NCI-H69 (cell line): ENCODE measurements at places on chromosomes 6 and 20.
A peak's percentile ranks its signal among the peaks of the same experiment; 100 is the strongest.

GRCh38 chr20:16970776-16971175, 222.6 kb downstream of the OTOR start:
- no peak for DNase-seq

- DNase-seq, result no peak
Observed at GRCh38 chr6:169332250-169332649, 78.6 kb upstream of the THBS2 start.

DNA sequence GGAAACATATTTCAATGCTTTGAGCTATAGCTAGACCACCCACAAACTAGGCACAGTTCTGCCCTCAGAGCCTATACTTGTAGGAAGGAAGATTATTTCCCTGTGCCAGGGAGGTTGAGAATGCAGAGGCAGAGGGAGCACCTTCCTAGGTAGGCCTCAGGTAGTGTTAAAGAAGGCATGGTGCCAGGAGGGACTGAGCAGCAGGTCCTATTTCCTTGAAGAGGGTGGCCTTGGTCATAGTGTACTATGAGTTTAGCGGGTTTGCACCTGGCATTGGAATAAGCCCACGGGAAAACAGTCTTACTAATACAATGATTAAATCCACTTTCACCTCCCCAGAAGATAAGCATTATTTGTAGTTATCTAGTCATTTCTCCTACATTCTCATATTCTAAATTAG, 375.4 kb downstream of the CDKAL1 start:
- peak; percentile 59 for DNase-seq

DNA sequence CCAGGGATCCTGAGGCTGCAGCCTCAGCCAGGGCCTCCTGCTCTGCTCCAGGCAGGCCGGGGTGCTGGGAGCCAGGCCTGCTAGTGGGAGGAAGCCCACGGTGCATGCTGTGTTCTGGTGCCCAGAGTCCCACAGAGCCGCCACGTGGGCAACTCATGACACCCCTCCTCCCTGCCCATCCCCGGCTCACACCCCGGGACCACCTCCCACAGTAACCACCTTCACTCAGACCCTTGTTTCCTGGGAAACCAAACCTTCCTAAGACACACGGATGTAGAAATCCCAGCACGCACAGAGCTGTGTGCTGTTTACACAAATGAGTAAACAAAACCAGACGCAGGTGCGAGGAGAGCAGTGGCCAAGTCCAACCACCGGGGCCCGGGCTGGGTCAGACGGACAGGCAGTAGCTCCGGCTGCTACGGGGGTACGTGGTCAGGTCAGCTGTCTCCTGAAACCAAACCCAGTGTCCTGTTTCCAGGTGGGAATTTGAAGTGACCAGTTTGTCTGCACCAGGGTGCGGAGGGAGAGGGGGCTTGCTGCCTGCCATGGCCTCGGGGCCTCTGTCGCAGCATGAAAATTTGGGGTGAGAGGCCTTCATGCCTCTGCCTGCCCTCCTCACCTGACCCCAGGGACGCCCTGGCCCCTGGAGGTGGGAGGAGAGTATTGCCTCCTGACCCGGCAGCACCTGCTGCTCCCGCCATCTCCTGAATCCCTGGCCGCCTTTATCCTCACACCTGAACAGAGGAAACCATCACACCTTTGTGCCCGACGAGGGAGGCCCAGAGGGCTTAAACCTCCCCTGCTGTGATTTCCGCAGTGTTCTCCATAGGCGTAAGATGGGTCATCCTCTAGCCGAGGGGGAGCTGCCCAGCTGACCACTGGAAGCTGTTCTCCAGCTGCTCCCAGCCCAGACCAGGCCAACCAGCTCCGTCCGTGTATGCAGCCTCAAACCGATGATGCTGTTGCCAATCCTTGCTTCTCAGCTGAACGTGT, 52.0 kb upstream of the SMOC2 start:
- peak; percentile 76 for DNase-seq

- DNase-seq, result peak; percentile 83
Observed at GRCh38 chr6:156556811-156557210, 220.4 kb upstream of the ARID1B start.

DNA sequence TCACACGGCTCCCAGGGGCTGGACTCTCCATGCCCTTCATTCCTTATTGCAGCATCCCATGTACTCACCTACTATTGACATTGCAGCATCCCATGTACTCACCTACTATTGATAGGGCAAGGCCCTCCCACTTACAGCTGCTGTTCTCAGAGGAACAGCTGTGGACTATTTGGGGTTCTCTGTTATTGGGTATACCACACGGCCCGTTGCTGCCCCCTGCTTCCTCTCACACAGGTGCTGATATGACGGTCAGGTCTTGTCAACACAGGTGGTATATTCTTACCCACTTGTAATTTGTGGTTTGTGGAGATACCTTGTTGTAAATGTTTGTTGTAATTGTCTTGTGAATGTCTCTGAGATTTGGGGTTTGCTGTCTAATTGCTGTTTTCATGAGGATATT, 18.8 kb downstream of the ALDH5A1 start:
- DNase-seq, result no peak

GRCh38 chr20:63968928-63969760, 586 bp downstream of the ZNF512B start:
- DNase-seq, result peak; percentile 61

GRCh38 chr6:41257369-41258195, 28.9 kb downstream of the TREM1 start:
- peak; percentile 74 for DNase-seq

DNA sequence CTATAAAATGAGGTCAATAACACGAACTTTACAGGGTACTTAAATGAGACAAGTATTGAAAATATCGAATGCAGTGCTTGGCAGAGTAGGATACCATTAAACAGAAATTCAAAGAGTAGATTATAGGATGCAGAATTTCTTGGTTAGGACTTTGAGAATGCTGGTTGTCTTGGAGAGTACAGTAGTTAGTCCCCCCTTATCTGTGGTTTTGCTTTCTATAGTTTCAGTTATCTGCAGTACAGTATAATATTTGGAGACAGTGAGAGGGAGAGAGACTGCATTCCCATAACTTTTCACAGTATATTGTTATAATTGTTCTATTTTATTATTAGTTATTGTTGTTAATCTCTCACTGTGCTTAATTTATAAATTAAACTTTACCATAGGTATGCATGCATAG, 290.5 kb downstream of the BTBD9 start:
- DNase-seq, result no peak
